ENCODE measurements at places on chromosomes 5 and 9.
A peak's percentile ranks its signal among the peaks of the same experiment; 100 is the strongest.

- DNase-seq = no peak
Observed at GRCh38 chr5:68084396-68084795, 131.2 kb upstream of the PIK3R1 start.

DNA sequence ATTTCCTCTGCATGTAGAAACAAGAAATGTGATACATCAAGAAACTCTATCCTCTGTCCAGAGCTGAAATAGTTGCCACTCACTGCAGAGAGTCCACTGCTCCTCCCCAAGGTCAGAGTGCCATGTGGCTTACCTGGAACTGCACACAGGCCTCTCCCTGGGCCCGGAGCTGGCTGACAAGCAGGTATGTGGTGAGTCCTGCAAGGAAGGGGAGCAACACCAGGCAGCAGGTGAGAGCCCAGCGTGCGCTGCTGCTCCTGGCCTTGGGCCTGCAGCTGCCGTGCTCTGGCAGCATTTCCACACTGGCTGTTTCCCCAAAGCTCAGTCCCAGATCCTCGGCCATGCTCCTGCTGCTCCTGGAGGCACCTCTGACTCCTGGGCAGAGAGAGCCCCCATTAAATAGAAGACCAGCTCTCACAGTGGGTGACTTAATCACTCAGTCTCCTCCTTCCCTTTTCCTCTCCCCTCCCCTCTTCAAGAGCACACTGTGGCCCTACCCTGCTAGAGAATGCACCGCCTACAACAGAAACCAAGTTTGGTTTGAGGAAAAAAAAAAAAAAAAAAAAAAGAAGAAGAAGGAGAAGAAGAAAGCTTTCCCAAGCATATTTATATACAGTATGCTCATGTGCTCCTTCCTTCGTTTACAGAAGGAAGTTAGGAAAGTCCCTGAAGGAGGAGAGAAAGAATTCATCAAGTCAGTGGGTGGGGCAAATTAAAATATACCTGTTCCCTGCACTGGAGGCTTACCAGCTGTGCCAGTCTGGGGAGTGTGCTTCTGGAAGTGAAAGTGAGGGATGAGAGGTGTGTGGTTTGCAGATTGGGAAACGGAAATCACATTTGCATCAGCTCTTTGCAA lies at the start of gene TNFSF15:
Gene TNFSF15 (minus strand): TSS at position 370 of the 856 bp plus-strand sequence. CDS start 27 bp downstream, at position 343.
- peak; percentile 52 for DNase-seq

DNA sequence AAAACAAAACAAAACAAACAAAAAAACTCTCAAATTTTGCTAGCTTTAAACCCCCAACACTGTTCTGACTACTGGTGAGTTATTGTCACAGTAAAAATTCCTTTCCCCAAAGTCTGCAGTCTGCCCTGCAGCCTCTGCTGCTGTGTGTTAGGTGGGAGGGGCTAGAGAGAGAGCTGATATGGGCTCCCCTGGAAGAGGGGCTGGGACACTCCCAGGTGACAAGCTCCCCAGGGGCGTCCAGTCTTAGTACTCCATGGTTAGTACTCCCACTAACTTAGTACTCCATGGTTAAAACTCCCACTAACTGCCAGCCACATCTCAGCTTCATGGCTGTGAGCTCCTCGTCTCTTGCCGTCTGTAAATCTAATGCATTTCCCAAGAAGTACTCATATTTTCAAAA lies 191.9 kb downstream of the FANCC start:
- DNase-seq = no peak

DNA sequence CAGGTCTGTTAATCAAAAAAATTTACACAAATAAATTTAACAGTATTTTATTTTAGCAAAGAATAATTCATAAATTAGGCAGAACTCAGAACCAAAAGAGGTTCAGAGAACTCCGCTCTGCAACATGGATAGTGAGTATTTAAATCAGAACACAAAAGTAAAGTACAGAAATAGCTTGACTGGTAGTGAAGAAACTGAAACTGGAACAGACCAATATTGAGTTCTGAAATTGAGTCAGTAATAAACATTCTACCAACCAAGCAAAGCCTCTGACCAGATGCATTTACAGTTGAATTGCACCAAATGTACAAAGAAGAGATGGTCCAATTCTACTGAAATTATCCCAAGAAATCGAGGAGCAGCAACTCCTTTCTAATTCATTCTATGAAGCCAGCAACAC lies 1542.8 kb downstream of the EFNA5 start:
- no peak for DNase-seq

Data from NCI-H1092 treated with DMSO at 0.1 percent for 48 hours (cell line).